Uterine smooth muscle cell (primary cell): ENCODE measurements at places on chromosomes 12 and 14. TPM values are rescaled to one million over a fixed set of nuclear protein-coding genes. Genes with fewer than 3 reads are reported as not detected.

The PTPN21 gene
- total RNA-seq = 9.0 and 11.0 TPM in 2 replicates

The AQP6 gene
- total RNA-seq = 0.12 TPM in 1 of 2 replicates, not detected in the other

The CCDC177 gene
- under 0.01 TPM in 1 of 2 replicates, not detected in the other for total RNA-seq

The ZNF891 gene
- 1.00 and 1.4 TPM in 2 replicates for total RNA-seq

The AKAP5 gene
- 0.44 and 1.1 TPM in 2 replicates for total RNA-seq

The NINJ2 gene
- 0.77 TPM in 1 of 2 replicates, not detected in the other for total RNA-seq

The OTOGL gene
- total RNA-seq = under 0.01 and 0.22 TPM in 2 replicates

The FMNL3 gene
- 26.2 and 26.3 TPM in 2 replicates for total RNA-seq

The MLH3 gene
- 29.9 and 35.6 TPM in 2 replicates for total RNA-seq

The KCNK10 gene
- total RNA-seq = not detected in 2 replicates

The HOXC6 gene
- total RNA-seq = 0.11 TPM in 1 of 2 replicates, not detected in the other

The OTX2 gene
- total RNA-seq = not detected in 2 replicates

The MGAT4C gene
- under 0.01 TPM in 1 of 2 replicates, not detected in the other for total RNA-seq

The GLT1D1 gene
- not detected in 2 replicates for total RNA-seq

The LRP1 gene
- total RNA-seq = 222 and 524 TPM in 2 replicates

The EML1 gene
- 60.3 and 73.4 TPM in 2 replicates for total RNA-seq

The MYF5 gene
- not detected in 2 replicates for total RNA-seq

The TAS2R7 gene
- not detected in 2 replicates for total RNA-seq

The FGD4 gene
- 2.1 and 3.1 TPM in 2 replicates for total RNA-seq

The APOF gene
- not detected in 2 replicates for total RNA-seq

The CCDC88C gene
- 0.44 and 0.87 TPM in 2 replicates for total RNA-seq

The CFAP251 gene
- total RNA-seq = 2.3 and 5.0 TPM in 2 replicates

The POTEG gene
- total RNA-seq = not detected in 2 replicates

The KRT79 gene
- total RNA-seq = not detected in 2 replicates

The ACSS3 gene
- 9.5 and 16.2 TPM in 2 replicates for total RNA-seq

The CPM gene
- 7.9 and 27.4 TPM in 2 replicates for total RNA-seq

The ADAMTS20 gene
- not detected in 2 replicates for total RNA-seq

The ARHGEF25 gene
- total RNA-seq = 17.9 and 27.1 TPM in 2 replicates
